ENCODE measurements at places on chromosomes 2 and 18.
A peak's percentile ranks its signal among the peaks of the same experiment; 100 is the strongest.

- no peak for DNase-seq
Observed at GRCh38 chr2:75087736-75088135, 111.6 kb downstream of the TACR1 start.

GRCh38 chr18:37381554-37381953, 184.0 kb downstream of the CELF4 start:
- peak; percentile 7 for DNase-seq

GRCh38 chr18:73681912-73682311, 465.7 kb downstream of the FBXO15 start:
- DNase-seq, result peak; percentile 26

DNA sequence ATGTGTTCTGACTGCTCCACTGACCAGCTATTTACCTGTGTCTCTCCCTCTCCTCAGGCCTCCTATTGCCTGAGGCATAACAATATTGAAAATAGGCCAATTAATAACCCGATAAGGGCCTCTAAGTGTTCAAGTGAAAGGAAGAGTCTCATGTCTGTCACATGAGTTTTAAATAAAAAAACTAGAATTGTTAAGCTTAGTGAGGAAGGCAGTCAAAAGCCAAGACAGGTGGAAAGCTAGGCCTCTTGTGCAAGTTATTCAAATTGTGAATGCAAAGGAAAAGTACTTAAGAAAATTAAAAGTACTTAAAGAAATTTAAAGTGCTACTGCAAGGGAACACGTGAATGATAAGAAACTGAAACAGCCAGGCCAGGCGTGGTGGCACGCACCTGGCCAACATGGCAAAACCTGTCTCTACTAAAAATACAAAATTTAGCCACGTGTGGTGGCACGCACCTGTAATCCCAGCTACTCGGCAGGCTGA, 44.9 kb upstream of the TAF4B start:
- no peak for DNase-seq

DNA sequence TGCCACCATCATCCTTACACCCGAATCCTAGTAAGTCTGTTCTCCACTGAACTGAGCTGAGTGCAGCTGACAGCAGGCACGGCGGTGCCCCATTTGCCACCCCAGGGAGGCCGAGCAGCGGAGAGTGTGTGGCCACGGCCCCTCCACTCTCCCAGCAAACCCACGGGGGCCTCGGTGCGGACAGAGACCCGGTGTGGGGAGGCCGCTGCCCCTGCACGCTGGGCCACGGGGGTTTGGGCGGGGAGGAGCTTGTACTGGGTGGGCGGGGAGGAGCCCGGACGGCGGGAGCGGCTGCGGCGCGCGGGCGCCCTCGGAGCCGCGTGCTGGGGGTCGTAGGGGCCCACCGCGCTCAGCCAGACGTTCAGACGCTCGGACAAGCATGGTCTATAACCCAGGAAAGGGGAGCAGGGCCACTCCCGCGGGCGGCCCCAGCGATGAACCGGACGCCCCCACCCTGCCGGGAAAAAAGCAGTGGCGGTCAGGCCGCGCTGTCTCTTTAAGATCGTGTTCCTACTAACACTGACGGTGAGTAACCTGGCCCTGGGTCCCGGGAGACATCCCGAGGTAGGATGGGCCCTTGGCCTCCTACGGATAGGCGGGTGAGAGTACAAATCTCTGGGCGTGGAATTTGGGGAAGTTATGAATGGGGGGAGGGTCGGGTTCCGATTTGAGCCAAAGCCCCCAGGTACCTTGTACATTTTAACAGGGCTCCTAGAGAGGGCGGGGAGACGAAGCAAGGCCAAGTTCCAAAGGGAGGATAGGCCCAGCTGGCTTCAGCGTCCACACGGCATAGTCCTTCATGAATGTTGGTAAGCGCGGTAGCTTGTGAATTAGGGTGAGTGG, at the start of gene ITPRIPL1:
TSS of gene ITPRIPL1 (plus strand) at position 277 of the 843 bp plus-strand sequence. CDS start at position 800, 523 bp downstream.
- DNase-seq, result no peak

DNA sequence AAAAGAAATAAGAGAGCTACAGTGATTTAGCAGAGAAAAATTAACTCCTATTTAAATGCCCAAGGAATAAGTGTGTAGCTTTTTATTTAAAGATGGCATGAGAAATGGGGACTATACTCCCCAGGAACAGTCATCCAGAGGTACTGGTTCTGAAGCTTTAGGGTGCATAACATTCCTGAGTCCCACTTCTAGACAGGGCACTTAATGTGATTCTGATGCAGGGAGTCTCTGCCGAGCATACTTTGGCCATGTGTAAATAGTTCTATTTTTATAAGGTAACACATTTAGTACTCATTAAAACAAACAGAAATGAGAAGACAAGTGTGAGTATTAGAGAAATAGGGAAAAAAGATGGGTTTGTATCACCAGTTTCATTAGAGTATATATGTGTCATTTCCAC, 154.7 kb upstream of the WDSUB1 start:
- no peak for DNase-seq

DNA sequence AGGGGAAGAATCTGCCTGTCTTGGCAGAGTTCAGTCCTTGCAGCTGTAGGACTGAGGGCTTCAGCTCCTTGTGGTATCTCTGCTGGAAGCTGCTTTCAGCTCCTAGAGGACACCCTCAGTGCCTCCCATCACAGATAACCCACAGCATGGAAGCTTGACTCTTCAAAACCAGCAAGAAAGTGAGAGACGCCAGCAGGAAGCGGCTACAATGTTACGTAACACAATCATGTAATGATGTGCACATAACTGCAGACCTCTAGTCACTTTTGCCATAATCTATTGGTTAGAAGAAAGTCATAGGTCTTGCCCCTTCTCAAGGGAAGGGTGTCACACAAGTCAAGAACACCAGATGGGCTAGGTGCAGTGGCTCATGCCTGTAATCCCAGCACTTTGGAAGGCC, 69.1 kb upstream of the AFF3 start:
- DNase-seq, result no peak

DNA sequence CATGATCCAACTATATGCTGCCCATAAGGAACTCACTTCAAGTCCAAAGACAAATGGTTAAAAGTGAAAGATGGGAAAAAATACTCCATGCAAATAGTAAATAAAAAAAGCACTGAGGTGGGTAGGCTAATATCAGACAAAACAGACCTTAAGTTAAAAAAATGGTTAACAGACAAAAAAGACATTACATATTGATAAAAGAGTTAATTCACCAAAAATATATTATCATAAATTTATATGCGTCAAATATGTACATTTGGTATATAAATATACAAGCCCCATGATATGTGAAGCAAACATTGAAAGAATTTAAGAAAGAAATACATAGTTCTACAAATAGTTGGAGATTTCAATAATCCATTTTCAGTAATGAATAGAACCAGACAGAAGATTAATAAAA, 31.0 kb downstream of the ROCK1 start:
- no peak for DNase-seq

GRCh38 chr2:109185338-109185737, 56.3 kb downstream of the SH3RF3 start:
- DNase-seq, result peak; percentile 79

DNA sequence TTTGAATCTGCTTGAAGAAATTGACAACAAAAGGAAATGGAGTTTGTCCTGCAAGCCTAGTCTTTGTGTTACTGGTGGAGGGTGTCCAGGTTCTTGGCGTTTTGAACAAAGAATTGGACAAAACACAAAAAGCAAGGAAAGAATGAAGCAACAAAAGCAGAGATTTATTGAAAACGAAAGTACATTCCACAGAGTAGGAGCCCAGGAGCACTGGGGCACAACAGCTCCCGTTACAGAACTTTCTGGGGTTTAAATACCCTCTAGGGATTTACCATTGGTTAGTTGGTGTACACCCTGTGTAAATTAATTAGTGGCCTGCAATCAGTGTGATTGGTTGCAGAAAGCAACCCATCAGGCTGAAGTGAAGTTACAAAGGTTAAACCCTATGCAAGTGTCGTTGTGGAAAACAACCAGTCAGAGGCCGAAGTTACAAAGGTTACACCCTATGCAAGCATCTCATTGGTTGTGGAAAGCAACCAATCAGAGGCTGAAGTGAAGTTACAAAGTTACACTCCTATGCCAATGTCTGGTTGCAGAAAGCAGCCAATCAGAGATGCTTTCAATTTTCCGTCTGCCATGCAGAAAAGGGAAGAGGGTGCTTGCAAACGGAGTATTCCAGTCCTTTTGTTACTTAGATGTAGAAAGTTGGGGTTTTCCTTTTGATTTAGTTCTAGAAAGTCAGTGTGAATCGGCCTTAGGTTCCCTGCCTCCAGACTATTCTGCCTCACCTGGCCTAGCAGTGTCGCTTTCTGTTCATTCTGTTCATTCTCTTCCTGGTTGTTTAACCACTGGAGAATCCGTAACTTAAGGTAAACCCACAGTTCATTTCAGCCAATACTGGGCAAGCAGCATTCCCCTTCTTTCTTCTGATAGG, 47.6 kb upstream of the PTH2R start:
- no peak for DNase-seq

DNA sequence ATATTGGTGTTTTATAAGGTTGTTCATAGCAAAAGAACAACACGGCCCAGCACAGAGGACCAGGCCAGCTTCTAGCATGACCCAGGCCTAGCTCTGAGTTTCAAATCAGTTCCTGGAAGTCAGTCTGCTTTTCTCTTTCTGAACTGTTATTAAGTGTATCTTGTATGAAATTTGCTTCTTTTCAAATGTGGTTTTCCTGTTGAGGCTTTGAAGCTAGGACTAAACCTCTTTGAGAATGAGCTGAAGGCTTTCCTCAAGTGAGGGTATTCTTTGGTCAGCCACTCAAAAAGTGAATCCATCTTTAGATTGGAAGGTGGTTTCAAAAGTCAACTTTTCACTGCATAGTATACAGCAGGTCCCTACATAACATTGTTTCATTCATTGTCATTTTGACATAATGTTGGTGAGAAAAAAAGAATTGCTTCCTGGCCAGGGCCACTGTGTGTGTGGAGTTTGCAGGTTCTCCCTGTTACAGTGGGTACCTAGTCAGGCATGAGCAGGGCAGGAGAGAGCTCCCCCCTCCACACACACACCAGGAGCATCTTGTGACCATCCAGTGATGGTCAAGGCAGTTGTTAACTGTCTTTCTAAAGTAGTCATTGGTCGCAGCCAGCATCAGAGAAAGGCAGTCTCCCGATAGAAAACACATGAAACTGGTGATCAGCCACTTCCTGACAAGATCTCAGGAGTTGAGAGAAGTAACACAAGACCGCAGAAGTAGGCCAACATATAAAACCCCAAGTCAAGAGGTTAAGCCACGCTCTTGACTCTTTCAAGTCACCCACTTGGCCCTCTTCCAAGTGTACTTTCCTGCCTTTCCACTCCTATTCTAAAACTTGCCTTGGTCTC, 6.7 kb upstream of the ACAA2 start:
- DNase-seq, result no peak

DNA sequence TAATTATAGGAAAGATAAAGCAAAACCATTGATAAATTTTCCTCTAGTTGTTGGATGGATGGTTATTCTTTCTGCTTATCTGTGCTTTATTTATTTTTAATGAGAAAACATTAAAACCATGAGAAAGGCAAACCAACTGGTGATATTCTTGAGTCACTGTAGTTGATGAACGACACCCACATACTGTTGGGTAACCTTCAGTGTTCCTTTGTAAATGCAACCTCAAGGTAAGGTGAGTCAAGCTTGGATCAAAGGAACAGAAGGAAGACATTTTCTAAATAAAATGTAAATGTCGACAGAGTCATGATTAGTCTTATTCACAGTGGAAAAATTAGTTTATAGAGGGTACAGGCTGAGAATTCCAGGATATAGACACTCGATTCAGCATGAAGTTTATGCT, 12.7 kb downstream of the ABCB11 start:
- DNase-seq, result peak; percentile 66

GRCh38 chr2:159262226-159262625, 24.3 kb downstream of the WDSUB1 start:
- DNase-seq, result no peak

GRCh38 chr2:238942726-238943300, 94.9 kb downstream of the TWIST2 start:
- DNase-seq, result no peak

DNA sequence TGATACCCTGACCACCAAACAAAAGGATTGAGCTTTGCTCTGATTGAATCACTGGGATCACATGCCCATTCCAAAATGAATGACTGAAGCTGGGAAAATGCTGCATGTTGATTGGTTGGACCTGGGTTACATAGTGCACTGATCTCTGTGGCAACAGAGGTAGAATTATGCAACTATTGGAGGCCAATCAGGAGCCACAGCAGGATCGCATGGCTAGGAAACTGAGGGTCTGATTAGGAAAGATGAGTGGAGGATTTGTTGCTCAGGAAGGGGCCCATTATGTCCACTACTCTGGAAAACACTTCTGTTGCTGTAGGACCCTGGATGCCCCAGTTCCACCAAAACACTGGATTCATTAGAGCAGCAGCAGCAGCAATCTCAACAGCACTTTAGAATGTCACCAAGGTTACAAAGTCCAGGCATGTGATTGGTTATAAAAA, 25.9 kb upstream of the SGPP2 start:
- DNase-seq, result no peak

GRCh38 chr2:150742094-150742493, 254.6 kb upstream of the RND3 start:
- DNase-seq, result no peak

- no peak for DNase-seq
Observed at GRCh38 chr2:184599872-184600222, 1.5 kb downstream of the ZNF804A start.

- no peak for DNase-seq
Observed at GRCh38 chr2:9842487-9843228, 616 bp upstream of the TAF1B start.

DNA sequence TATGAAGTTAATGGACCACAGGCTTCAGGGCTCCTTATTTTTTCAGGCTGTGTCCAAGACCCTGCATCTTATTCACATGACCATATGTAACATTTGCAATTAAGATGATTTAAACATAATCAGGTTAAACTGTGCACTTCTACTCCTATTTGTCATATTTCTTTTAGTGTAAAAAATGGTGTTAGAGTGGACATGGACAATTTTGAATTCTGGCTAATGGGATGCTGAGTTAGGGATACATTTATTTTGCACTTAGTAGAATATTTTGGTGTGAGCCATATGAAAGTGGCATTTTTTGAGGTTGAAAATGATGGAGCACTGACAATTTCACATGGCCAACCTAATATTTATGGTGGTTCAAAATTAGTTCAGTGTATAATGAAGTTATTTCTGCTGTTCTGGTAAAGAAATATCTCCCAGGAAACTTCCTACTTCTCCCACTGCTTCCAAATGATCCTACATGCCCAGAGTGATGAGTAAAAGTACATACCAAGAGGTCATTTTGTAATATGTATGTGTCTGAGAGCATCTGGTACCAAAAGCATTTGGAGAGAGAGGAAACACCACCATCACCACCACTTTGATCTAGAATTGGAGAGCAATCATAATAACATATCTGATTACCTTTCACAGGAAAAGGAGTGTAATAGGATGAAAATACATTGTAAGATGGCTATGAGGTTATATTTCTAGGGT, 36.0 kb downstream of the GULP1 start:
- DNase-seq, result no peak

DNA sequence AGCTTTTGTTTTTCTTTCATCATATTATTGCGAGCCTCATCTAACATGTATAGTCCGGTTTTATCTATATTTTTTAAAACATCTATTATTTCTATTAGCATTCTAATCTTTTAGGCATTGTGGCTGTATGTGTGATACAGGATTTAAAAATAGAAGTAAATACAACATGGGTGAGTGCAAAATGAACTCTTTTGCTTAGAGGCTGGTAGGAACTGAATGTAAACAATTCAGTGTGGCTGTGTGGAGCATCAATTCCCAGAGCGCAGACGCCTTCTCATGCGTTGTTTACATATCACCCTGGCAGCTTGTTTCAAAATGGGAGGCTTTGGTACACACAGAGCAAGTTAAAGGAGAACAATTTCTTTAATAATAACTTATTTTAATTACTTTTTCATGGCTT, 836 bp downstream of the DTNA start:
- DNase-seq, result peak; percentile 12

All from renal cortical epithelial cell (primary cell).